ENCODE measurements at places on chromosomes 7 and 10.

DNA sequence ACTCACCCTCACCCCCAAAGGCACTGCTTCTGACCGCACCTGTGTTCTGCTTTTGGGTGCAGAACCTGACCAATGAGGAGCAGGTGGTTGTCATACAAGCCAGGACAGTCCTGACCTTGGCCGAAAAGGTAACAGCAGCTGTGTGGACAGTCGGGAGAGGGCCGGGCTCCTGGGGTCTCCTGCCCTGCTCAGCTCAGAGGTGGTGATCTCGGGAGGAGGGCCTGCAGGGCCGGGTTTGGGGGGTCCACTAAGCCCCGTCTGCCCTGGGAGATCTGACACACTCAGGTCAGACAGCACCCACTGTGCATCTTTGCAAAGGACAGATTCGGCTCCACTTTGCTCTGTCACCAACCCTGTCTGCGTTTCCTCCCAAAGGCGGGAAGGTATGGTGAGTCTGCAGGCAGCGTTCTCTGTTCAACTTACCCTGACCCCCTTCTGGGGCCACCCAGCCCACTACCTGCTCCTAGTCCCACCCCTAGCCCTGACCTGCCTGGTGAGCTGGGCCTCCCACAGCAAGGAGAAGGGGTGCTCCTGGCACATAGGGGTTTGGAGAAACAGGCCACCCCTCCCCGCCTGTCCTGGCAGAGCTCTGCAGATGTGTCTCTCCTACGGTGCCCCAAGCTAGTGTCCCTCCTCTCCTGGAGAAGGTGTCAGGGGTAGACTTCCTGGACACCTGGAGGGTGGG lies 33.7 kb upstream of the DPYSL4 start:
- no peak for DNase-seq

DNA sequence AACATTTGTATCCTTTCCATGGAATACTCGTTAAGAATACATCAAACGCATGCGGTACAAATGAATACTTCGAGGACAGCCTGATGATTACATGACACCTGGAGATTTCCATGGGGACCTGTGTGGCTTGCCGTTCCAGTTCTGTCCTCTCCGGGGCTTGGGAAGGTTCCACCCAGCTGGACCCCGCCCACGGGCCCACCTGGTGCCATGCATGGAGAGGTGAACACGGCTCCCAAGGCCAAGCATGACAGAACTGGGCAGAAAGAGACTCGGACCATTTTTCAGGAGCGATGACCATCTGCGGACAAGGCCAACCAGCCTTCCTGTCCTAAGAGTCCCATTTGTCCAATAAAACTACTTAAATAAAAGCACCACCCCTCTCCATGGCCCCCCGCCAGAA lies 80.1 kb downstream of the TEX36 start:
- DNase-seq, result no peak

DNA sequence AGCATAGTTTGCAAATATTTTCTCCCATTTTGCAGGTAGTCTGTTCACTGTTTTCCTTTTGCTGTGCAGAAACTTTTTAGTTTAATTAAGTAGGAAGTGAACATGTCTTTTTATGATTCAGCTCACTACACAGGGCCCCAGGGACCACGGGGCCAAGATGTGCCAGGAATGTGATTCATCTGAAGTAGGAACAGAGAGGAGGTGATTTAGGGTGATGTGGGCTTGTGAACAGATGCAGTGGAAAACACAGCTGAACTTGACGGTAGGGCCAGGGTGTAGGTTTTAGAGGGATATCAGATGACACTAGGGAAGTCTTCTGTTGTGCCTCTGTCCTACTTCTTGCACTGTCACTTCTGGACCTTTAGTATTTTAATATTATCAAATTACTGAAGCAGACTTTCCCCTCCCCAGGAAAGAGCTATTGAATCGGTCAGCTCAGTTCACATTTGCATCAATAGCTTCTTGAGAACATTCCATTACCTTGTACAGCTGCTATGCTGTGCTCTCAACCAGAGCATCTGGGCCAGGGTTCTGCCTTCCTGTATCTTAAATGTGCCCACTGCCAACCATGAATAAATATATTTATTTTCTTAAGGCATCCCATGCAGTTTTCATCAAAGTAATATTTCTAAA lies 96.9 kb downstream of the OSBPL3 start:
- no peak for DNase-seq

DNA sequence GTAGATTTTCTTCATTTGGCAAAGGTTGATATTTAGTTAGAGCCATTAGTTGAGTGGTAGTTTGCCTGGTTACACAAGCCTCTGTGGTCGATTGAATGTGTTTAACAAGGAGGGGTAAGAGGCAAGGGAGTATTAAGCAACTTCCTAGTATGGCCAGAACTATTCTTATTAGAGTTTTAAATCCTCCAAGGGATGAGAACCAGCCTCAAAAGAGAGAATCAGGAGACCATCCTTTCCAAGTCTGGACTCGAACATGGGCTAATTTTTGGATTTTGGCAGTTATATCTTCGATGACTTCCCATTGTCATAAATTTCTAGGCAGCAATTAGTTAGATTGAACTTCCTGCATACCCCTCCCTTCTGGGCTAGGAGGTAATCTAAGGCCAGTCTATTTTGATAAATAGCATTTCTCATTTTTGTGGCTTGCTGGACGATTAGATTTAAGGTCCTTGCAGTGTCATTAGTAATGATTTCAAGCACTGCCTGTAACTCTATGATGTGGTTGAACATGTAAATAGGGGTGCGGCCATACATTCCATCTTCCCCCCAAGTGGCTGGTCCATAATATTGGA lies 219.5 kb upstream of the KCND2 start:
- DNase-seq, result no peak

DNA sequence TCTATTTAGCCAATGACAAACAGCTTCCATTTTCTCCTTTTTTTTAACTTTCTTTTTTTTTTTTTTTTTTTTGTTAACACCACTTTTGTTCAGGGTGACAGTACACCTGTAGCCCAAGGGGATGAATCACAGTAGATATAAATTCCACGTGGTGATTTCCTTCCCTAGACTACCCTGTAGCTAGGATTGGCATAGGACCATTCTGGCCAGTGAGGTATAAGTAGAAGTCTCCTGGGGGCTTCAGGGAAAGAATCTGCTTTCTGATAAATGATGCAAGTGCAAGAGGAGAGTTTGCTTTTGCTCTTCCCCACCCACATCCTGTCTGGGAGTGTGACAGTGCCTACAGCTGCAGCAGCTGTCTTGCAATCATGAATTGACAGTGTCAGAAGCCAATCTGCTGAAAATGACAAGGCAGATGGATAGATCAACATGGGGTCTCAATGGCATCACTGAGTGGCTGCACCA lies 63.2 kb upstream of the TOMM7 start:
- peak; percentile 51 for DNase-seq

DNA sequence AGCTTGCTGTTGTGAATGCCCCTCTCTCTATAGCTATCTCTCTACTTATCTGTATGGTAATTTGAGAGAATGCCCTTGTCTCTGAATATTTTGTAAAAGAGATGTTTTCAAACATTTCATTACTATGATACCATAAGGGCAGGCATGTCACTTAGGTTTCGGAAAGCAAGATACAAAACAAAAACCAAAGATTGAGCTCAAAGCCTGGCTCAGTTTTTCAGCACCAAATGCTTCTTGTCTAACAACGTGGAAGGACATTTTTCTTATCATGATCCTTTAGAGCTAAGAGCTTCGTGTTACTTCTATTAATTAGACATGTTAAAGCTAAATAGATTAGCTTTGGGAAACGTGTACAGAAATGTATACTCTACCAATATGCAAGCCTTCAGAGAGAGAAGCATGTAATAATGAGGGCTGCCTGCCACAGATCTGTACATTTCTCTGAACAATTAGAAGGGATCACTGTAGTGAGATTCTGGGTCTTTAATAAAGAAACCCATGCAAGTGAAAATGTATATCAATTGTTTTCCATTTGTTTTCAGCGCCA lies 148.9 kb downstream of the ARID5B start:
- DNase-seq, result no peak

GRCh38 chr10:70052462-70053217 lies at the start of gene MACROH2A2:
TSS of gene MACROH2A2 (plus strand) at chr10:70052846. CDS start at chr10:70075659, 22,813 bp downstream.
- peak; percentile 5 for DNase-seq

DNA sequence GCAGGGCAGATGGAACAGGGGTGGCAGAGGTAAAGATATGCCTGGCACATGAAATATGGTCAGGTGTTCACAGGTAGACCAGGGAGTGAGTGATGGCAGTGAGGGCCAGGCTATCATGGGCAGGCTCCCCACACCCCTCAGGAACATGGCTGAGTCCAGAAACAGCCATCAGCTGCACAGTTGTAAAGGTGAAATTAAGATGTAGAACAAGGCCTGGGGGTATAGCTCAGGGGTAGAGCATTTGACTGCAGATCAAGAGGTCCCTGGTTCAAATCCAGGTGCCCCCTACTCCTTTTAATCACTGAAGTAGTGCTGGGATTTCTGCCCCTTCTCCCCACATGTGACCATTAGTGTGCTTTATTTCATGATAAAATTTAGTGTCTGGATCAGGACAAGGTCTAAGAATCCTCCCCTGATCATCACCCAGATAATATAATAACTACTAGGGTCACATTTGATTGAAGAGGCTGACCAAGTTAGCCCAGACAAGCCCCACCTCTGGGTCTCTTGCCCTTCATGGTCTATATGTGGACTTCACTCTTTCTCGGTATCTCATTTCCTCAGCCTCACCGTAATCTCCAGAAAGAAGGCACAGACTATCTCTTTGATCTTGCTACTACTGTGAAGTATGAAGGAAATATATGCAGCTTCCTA lies 69.0 kb downstream of the ZNF783 start:
- DNase-seq, result no peak

DNA sequence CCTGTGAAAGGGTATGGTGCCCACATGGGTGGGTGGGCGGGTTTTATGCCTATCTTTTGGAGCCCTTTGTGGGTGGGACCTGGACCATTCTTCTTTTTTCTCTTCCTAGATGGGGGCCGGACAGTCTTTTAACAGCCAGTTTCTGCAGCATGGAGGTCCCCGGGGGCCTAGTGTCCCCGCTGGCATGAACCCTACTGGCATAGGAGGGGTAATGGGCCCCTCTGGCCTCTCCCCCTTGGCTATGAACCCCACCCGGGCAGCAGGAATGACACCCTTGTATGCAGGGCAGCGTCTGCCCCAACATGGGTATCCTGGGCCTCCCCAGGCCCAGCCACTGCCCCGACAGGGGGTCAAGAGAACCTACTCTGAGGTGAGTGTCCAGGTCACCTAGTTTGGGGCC lies 9.1 kb downstream of the ZMIZ2 start:
- DNase-seq, result no peak
